ENCODE measurements at places on chromosomes 13 and 19. TPM values are rescaled to one million over a fixed set of nuclear protein-coding genes. Genes with fewer than 3 reads are reported as not detected.

Gene TMC4
- total RNA-seq: 2.0 TPM

Gene C19orf67
- not detected for total RNA-seq

Gene COMMD6
- 124 TPM for total RNA-seq

Gene TTC9B
- not detected for total RNA-seq

Gene TMEM143
- 12.3 TPM for total RNA-seq

Gene SETDB2
- 8.2 TPM for total RNA-seq

Gene FAM216B
- not detected for total RNA-seq

Gene ATP4A
- total RNA-seq: not detected

Gene C1QTNF9
- total RNA-seq: not detected

Gene SLC7A1
- 88.7 TPM for total RNA-seq

Gene LRFN3
- 24.3 TPM for total RNA-seq

Gene PGLYRP1
- total RNA-seq: not detected

Gene NLRP4
- total RNA-seq: not detected

Gene BEST2
- not detected for total RNA-seq

Gene GARIN5A
- 1.8 TPM for total RNA-seq

GRCh38 chr19:50377051-50377461, 799 bp downstream of the NR1H2 start:
- DNase-seq: no peak

DNA sequence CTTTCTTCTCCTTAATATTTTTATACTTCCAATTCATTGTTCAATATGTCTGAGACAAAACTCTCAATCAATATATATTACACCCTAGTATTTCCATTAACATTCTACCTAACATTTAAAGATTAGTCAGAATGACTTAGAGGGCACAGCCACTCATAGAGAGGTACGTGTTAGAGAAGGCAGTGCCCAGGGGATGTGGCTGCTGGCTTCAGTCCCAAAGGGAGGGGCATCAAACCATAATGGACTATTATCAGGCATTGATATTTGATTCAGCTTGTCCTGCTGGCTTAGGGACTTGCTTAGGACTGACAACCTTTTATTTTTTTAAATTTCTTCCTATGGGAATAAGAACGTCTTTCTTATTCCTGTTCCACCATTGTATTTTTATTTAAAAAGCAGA, 1392.0 kb upstream of the ATXN8OS start:
- DNase-seq: no peak

GRCh38 chr19:47819858-47820257, 1.9 kb upstream of the CRX start:
- DNase-seq: no peak

DNA sequence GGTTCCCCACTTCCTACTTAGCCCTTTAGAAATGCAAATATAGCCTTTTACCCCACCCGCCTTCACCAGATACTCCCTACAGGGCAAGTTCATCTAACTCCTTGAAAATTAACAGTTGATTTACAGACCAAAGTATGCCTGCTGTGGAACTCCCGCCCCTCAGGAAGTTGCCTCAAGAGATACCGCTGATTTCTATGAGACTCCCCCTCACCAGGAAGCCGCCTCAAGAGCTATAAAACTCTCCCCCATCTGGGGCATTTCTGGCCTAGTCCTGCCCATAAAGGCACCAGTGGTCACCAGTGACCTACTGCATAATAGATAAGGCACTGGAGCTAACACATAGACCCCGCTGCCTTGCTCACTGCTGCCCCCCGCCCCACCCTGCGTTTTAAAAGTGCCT, 201.7 kb upstream of the UBL3 start:
- no peak for DNase-seq

DNA sequence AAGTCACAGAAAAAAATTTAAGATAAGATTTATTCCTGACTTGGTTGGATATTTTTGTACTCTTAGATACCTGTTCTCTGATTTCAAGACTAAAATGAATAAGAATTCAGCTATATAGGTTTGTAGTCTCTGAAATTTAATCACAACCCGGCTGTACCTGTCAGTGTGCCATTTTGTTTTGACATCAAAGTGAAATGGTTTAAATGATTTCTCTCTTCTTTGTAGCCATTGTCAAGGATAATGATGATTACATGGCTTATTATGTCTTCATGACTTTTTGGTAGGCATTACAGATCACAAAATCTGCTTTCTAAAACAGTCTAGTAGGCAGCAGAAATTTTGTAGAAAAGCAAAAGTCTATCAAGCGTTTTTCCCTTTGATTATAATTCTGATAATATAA, 72.5 kb downstream of the PCDH17 start:
- no peak for DNase-seq

- no peak for DNase-seq
These were observed 7.4 kb upstream of the CDC34 start for GRCh38 chr19:524062-524674.

- DNase-seq: peak; percentile 71
These were observed 2.1 kb upstream of the F10 start for GRCh38 chr13:113120300-113121182.

GRCh38 chr13:110450941-110451730, 110.4 kb downstream of the RAB20 start:
- no peak for DNase-seq

GRCh38 chr13:85812282-85812681, 13.1 kb upstream of the SLITRK6 start:
- no peak for DNase-seq

GRCh38 chr13:98289339-98289945, 112.4 kb upstream of the RNF113B start:
- DNase-seq: no peak

GRCh38 chr19:13839938-13840304, 37.0 kb upstream of the NANOS3 start:
- DNase-seq: no peak

- no peak for DNase-seq
These were observed 971 bp upstream of the ANKRD10 start for GRCh38 chr13:110915874-110916206.

GRCh38 chr19:33124207-33125098, 7.5 kb upstream of the WDR88 start:
- DNase-seq: no peak

DNA sequence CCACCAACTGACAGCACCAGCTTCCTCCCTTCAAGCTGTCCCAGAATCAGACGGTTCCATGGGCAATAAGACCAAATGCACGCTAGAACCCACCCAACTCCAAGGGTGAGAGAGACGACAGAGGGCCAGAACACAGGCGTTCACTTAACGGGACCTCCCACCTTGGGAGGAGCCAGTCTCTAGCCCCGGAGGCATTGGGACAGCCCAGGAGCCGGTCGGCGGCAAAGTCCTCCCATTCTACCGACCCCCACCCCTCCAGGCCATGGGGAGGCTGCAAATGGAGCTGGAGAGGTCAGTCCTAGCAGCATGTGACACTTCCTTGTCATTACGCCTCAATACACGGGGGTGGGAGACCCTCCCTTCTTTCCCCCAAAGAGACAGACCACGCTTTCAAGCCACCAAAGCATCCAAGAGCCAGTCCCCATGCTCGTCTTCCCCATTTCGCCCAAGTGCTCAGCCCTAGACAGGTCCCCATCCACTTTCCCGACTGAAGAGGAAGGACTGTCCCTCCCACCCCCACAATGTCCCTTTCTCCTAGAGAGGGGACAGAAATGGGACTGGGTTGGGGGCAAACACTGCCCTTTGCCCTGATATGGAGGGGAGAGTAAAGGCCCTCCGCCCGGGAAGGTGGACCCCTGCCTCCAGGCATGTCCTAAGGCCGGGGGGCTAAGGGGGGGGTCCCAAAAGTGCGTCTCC, 964 bp downstream of the KHSRP start:
- no peak for DNase-seq

GRCh38 chr13:85019121-85019520, 780.1 kb downstream of the SLITRK6 start:
- DNase-seq: no peak

- no peak for DNase-seq
These were observed 19.6 kb downstream of the USP12 start for GRCh38 chr13:27151798-27152599.

DNA sequence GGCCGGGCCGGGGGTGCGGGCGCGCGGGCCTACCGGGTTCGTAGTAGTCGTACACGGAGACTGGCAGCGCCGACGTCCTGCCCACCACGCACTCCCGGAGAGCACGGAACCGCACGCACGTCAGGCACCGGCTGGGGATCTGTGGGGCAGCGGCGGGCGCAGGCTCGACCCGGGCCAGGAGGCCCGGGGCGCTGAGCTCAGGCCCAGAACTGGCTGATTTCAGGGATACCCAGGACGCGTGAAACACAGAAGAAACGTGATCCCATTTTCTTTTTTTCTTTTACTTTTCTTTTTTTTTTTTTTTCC, 9.0 kb downstream of the F2RL3 start:
- DNase-seq: no peak

GRCh38 chr13:103196356-103196755, 130.1 kb upstream of the SLC10A2 start:
- DNase-seq: no peak

DNA sequence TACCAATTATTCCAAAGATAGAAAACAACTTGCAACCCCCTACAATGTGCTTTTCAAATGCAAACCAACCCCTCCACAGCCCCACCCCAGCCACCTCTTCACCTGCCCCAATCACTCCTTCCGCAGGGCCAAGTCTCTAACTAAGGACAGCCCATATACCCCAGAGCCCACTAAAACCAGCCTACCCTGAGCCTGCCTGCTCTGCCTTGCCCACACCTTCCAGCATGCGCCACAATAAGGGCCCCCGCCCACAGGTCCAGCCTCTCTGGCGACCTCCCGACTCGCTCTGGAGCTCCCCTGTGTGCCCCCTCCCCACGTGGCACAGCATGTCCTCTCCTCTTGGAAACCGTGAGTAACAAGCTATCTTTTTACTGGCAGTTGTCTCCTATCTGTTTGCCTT, 42.8 kb upstream of the MEDAG start:
- DNase-seq: no peak

DNA sequence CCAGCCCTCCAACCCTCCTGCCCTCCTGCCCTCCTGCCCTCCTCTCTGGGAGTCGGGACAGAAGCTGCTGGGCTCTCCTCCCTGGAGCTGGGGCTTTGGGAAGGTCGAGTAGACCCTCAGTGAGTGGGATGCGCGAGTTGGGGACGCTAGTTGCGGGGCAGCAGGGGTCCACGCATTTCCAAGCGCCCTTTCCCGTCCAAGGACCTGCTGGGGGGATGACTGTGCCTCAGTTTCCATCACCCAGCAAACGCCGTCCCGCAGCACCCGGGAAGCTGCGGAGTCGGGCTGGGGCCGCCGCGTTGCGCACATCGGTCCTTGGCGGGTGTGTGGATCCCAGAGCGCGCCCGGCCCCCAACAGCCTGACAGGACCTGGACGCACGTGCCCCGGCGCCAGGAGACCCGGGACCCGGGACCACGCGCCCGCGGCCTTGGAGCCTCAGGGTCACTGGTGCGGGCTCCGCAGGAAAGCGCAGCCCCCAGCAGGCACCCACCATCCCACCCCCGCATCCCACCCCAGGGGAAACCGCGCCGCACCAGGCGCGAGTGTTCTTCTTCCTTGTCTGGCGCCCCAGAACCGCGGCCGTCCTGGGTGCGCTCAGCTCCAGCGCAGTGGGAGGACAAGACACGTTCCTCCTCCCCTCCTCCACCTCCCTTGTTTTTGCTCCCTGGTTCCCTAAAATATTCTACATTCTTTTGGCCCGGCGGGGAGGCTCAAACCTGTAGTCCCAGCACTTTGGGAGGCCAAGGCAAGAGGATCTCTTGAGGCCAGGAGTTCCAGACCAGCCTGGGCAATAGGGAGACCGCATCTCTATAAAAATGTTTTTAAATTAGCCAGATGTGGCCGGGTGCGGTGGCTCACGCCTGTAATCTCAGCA, 9.2 kb downstream of the ONECUT3 start:
- DNase-seq: no peak

- no peak for DNase-seq
These were observed 6.2 kb upstream of the SMG9 start for GRCh38 chr19:43760941-43761340.

GRCh38 chr19:3233116-3233515, 8.7 kb downstream of the CELF5 start:
- no peak for DNase-seq

DNA sequence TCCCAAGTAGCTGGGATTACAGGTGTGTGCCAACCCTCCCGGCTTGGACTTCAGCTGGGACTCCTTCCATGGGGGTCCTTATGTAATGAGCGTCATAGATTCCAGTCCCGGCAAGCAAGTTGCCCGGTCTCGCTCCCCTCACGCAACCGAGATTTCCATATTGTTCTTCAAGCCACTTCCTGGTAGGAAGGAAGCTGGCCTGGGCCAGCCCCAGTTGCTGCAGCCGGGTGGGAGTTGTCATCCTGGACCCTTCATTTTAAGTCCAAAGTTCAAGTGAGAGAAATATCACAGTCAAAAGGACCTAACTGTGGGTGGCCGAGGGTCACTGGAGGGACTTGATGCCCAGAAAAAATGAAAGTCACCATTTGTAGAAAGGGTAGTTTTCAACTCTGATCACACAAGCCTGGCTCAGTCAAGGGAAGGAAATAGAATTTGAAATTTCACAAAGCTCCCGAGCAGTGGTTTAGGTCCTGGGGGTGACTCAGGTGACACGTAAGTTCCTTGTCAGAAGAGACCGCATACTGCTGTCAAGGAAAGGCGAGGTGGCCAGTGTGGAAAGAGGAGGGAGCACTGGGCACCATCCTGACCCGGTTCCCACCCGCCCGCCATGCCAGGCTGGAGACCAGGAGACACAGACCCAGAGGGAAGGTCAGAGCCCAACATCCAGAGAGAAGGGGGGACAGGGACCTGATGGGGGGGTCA, 5.3 kb downstream of the FGF21 start:
- no peak for DNase-seq

- DNase-seq: no peak
These were observed 5.7 kb downstream of the ACTN4 start for GRCh38 chr19:38653028-38653571.

DNA sequence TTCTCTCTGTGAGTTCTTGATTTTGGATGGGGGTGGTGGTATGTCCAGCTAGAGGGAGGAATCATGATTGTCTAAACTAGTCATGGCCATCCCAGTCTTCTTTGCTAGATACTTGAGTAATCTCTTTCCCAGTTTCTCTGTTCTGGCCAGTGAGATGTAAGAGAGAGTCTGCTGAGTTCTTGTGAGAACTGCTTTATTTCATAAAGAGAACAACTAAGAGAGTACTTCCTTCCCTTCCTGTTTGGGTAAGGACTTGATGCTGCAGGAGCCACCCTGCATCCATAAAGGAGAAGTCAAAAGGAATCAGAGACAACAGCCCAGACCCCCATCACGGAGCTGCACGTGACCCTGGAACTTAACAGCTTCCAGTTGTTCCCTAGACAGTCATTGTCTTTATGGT, 3.0 kb upstream of the RASL11A start:
- no peak for DNase-seq

DNA sequence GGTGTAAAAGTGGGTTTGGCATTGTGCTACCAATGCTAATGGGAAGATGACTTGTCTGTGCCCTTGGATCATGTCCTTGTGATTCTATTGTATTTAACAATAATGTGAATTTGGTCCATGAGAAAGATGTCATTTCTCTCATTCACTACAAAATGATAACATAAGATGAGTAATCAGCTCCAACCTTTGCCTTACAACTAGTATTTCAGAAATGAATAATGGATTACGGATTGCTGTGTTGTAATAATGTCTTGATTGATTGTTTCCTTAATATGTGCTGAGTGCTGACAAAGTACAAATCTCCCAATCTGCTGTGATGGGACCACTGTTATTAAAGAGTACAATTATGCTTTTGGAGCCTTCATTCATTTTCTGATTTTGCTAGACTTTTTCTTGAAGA, 375.0 kb downstream of the PCDH9 start:
- DNase-seq: no peak

Measured in osteocyte (in vitro differentiated cells).